ENCODE measurements at places on chromosomes 3 and 15.

- DNase-seq = no peak
Observed at GRCh38 chr15:28093752-28094535, 5.2 kb downstream of the OCA2 start.

DNA sequence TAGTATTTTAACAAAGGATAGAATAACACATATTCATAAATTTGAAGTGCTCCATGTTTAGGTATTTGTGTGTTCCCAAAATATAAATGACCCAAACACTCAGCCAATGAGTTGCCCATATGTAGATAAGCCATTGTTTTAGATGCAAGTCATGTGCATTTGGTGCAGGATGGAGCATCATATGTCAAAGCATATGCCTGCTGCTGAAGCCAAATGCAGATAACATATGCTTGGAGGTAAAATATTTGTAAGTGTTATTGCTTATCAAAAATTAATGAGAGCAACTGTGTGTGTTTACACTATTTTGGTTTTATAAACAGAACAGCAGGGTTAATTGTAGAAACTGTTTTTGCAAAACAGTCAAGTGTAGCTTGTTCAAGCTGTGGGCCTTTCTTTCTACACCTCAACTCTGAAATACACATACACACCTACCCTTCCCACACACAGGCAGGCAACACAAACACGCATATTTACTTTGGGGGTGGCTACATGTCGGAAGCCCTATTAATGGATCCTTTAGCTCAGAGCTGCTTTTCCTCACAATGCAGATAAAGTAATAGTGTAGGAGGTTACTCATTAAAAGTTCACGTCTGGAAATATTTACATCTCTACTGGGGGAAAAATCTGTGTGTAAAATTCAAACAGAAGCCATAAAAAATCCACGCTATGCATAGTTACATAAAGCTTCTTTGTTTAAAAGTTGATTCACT, 521.4 kb downstream of the ZNF385D start:
- no peak for DNase-seq

DNA sequence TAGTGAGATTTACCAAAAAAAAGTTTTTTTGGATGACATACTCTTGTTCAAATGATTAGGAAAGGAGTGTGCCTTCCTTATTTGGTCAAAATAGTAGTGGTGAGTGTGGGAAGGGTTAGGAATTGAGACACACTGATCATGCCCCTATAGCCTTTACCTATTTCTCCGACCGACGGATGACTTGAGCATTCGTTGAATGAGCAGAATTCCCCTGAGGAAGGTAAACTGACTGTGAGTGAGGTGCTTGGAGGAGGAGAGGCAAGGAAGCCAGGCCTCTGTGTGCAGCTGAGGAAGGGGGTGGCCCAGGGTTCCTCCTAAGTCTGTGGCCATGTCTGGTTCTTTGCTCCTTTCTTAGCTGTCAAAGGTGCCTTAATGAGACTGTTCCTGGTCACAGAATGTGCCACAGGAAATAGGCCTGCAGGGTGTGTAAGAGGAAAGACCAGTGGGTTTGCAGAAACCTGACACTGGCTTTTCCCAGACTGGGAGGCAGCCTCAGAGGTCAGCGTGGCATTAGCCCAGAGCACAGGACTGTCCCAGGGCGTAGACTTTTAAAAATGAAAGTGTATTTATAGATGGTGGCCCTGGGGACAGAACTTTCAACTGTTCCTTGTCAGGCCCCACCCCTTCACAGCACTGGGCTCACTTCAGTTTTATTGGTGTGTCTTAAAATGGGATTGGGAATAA, 307.7 kb upstream of the C2CD4B start:
- no peak for DNase-seq

DNA sequence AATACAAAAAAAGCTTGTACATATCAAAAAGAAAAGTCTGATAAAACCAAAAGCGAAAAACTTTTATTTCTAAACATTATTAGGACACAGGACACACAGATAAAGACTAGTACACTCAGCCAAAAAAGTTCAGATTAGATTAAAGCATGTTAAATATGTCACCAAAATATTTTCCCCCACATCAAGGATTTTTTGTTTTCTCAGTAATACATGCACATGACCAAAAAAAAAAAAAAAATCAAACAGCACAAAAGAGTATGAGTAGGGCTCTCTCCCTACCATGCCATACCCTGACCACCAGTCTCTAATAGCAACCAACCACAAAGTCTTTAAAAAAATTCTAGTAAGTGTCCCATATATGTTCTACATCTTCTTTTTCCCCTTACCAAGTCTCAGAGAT, 77.4 kb downstream of the LRRFIP2 start:
- no peak for DNase-seq

DNA sequence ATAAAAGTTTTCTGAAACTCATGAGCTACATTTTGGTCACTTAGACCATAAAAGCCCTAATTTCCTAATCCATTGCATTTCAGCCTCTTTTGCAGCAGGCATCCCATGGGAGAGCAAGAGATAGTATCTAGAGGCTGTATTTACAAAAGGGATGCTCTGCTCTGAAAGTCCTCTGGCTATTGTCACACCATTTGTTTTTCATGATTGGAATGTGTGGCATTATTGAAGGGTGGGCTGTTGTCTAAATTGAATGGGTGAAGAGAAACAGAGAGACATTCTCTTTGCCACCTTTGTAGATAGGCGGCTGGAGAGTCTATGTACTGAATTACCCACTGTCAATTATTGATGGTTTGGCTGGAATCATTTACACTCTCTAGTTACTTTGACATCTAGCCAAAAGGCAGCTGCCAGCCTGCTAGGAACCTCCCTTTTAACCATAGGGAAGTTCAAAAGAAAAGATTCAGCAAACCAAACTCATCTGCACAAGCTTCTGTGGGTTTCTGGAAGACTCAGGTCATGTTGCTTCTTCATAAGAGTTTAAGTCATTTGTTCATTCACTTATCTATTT, 89.8 kb upstream of the RARB start:
- DNase-seq = no peak

DNA sequence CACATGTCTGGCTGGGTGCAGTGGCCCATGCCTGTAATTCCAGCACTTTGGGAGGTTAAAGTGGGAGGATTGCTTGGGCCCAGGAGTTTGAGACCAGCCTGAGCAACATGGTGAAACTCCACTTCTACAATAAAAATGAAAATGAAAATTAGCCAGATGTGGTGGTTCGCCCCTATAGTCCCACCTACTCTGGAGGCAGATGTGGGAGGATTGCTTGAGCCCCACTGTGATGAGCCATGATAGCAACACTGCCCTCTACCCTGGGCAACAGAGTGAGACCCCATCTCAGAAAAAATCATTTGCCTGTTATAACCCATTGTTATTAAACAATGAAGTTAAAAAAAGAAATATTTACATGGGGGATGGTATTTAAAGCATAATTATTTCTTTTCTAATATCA, 240.1 kb upstream of the ZPLD1 start:
- DNase-seq = no peak

- DNase-seq = no peak
Observed at GRCh38 chr3:189954733-189955665, 165.7 kb downstream of the P3H2 start.

- no peak for DNase-seq
Observed at GRCh38 chr15:48515500-48515899, 130.0 kb downstream of the FBN1 start.

DNA sequence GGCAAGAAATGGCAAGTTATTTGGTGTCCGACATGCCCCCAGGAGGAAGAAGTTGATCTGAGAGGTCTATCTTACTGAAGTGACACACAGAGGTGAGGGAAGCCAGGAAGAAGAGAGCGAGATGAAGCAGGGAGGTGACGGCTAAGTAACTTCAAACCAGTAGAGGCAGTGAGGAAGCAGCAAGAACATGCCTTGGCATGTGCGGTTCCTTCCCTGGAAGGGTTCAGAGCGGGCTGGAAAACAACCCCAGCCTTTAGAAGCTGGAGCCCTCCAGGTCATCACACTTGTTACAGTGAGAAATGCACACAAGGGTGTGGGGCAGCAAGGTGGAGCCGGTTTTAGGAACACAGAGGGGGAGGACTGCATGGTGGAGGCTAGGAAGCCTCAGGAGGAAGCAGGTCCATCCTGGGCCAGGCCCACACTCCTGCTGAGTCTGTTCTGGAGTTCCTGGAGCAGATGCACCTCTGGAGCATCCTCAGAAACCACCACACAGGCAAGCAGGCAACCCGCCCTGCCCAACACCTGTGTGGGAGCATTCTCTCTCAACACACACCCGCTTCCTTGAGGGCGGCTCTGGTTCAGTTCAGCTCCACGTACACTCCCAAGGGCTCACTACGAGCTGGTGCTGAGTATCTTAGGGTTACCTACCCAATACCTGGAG, 47.1 kb downstream of the POC1A start:
- no peak for DNase-seq

Data from CD4-positive, alpha-beta T cell treated with Interleukin-4 for 4 hours (primary cell).